ENCODE measurements at places on chromosomes 3 and 15.
A peak's percentile ranks its signal among the peaks of the same experiment; 100 is the strongest.

GRCh38 chr3:60046210-60046609 lies 996.4 kb upstream of the CFAP20DC start:
- DNase-seq, result no peak

DNA sequence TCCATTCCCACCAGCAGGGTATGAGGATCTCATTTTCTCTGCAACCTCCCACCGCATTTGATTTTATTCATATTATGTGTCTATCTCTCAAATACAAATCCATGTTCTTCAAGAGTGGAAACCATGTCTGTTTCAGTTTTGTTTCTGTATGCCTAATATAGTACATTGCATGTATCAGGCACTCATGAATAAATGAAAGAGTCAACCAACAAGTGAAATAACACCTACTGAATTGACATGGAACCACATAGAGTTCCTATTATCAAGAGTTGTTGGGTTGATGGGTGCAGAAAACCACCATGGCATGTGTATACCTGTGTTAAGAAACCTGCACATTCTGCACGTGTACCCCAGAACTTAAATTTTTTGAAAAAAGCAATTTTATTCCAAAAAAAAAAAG lies 466.8 kb downstream of the LPP start:
- DNase-seq, result no peak

DNA sequence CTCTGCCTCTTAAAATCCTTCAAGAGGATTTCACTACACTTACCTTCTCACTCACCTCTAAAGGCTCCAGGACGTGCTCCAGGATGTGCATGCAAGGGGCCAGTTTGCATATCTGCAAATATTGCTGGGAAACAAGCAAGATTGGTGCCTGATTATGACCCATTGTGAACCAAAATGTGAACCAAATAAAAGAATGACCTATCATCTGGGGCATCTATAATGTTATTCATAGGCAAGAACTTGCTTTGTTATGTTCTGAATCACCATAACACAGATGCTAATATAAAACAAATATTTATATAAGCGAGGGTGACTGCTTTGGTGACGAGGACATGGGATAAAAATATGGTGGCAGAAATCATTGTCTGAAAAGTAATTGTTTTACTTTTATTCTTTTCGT lies 5.5 kb downstream of the IL12A start:
- no peak for DNase-seq

DNA sequence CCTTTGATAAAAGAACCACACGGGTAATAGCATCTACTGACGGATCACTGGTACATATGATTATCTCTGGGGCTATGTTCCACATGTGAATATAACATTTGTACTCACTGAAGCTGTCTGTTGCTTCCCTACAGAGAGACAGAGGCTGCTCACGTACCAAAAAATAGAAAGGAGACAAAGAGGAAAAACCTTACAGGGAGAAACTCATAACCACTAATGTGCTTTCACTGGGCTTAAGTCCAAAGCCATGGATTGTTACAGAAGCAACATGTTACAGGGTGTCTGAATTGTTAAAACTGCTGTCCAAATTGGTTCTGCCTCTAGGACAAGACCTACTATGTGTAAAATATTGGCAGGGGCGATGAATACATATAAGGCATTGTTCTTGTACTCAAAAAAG lies 311.9 kb downstream of the FOXP1 start:
- DNase-seq, result no peak

DNA sequence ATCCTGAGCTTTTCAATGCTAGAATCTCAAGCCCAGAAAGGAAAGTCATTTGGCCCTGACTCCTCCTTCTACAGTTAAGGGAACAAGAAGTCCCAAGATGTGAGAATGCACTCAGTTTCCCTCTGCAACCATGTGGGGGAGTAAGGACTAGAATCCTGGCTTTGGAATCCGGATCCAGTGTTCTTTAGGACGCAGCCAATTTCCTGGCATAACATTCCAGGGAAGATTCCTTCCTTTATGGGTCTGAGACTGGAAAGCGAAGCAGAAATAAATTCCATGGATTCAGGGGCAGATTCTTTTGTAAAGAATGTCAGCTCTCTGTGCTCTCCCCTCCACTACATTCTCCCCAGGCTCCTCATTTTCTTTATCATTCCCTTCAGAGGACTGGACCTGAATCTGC lies 151.8 kb upstream of the SOX14 start:
- DNase-seq, result no peak

DNA sequence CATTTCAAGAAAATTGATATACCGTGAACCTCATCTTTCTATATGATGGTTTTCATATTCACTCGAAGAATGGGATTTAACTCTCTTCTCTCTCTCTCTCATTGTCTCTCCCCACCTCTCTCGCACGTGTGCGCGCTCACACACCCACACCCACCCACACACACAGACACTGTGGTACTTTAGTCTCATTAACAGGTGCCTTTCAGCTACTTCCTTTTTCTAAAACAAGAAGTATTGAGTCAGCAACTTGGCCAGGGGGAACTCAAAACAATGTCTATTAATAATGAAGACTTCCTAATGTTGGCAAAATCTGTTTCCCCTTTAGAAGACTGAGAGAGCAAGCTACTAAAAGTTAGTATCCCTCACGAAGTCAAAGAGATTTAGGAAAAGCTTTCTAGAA lies 150.7 kb downstream of the TMCO5A start:
- no peak for DNase-seq

DNA sequence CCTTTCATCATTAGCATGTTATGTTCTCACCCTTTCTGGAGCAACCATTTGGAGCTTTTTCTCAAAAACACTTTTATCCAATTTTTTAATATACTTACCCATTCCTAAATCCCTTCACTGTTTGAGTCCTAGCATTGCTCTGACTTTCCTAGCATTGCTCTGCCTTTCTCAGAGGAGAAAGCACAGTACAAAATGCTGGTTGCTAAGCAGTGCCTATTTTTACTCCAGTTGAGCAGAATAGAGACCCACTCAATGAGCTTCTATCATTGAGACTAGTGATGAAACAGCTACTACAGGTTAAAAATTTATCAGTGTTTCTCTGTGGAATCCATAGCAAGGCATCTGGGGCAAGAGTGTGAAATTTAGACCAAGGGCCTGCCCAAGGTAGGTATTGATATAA lies 21.8 kb upstream of the IL1RAP start:
- DNase-seq, result no peak

- no peak for DNase-seq
These were observed 821.6 kb downstream of the PDCD6IP start for GRCh38 chr3:34619990-34620389.

GRCh38 chr3:82736696-82737277 lies 975.3 kb upstream of the GBE1 start:
- DNase-seq, result no peak

- no peak for DNase-seq
These were observed 34.8 kb upstream of the RAB6B start for GRCh38 chr3:133930341-133930933.

- DNase-seq, result no peak
These were observed 72.3 kb downstream of the NMD3 start for GRCh38 chr3:161293381-161293780.

DNA sequence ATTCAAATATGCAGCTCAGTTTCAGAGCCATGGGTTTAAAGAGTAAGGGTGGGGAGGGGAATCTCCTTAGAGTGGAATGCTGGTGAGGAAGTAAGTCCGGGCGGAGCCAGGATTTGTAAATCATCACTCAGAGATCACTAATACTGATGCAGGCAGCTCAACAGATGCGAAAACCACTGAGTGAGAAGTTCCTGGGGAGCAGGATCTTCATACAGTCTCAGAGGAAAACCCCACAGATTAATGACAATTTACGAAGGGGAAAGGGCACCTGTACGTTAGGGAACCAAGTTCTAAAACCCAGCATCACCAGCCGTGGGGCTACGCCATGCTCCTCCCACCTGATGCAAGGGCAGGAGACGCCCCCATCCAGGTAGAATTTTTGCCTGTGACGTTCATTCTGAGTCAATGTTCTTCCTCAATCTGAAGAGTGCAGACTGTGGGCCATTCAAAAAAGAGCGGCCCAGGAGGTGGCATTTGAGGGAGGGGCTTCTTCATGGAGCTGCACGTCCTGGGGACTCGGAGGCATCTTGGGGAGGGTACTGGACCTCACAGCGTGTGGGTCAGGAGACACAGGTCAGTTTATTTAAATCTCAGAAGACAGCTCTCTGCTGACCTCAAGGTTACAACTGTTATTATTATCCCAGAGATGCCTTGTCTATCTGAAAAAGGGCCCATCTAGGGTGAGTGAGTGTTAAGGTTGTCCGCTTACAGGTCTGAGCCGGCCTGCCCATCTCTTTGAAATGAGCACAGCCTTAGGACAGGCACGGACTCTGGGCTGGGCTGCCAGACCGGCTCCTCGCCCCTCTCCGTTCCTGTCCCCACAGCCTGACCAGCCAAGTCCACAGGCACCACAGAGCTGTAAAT lies 228.0 kb downstream of the XXYLT1 start:
- DNase-seq, result no peak

DNA sequence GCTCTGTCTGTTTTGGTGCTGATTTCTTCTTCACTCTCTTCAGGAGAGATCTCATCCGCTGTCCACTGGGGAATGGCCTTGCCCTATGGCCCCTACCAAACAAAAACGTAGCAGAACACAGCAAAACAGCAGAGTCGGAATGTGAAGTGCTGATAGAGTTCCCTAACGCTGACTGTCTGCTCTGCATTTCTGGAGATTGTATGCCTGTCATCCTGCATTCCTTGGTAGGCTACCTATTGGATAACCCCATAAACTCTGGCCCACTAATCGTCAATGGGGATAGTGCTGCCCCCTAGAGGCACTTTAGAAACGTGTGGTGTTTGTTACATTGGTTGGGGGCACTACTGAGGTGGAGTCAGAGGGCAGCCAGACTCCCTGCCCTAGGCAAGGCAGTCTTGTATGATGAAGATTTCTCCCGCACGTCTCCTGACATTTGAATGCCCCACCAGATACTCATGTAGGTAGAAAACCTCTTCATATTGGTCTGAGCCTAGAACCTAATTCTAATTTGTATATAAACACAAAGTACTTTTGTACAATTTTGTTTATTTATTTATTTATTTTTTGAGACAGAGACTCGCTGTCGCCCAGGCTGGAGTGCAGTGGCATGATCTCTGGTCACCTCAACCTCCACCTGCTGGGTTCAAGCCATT lies 15.6 kb upstream of the MAGEF1 start:
- DNase-seq, result peak; percentile 28

DNA sequence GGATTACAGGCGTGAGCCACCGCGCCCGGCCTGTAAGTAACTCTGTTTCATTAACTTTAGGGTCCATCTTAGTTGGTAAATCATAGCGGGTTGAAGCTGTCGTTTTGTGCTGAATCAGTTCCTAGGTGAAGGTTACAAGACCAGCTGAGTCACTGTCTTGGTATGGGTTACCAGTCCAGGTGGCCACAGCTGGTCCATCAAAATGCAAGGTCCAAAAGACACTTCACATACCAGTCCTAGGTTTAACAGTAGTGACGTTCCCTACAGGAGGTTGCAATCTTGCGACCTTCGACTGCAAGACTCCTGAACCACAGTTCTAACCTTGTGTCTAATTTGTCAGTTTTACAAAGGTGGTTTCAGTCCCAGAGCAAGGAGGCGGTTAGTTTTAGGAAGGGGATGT lies 160.1 kb upstream of the ATP10A start:
- DNase-seq, result no peak

- DNase-seq, result peak; percentile 49
These were observed 37.0 kb downstream of the PARP16 start for GRCh38 chr15:65249641-65250040.

DNA sequence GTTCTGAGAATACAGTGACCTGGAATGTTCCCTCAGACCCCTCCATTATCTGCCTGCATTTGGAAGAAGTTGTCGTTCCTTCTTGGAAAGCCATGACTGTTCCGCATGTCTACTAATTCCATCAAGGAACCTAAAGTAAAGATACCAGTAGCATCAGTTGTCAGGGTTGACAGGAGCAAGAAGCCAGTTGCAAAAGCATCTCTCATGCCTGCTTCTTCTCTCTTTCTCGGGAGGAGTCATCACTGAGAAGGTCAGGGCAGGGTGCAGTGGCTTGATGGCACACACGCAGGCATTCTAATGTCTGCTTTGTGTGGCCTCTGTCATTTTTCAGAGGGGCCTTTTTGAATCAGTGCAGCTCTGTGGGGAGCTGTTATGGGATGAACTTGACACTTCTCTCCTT lies 276.6 kb upstream of the TPM1 start:
- DNase-seq, result no peak

DNA sequence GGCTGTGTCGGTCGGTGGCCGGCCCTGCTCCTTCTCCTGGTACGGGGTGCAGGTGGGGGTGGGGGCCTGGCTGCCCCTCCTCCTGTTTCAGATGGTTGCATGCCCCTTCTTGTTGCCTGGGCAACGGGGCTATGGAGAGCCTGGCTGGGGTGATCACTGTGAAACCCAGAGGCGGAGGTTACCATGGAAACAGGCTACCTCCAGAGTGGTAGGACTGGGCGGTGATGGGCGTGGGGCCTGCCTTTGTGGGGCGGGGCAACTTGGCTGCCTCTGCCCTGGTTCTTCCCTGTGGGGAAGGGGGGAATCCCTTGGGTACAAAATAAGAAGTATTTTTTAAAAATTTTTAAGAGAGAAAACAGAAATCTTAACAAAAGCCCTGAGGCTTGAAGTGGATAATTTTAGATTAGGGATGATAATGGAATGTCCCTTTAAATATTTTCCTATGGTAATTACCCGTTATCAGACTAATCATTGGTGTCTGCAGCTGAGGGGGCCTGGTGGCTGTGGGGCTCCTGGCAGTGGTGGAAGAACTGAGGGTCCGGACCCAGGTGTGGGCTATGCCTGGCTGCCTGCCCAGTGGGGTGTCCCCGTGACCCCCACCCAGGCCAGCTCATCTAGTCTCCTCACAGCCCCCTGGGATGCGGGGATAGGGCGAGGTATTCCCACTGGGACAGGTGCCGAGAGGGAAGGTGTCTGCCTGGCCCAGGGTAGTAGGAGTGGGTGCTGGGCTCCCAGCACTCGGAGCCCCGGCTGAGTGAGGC lies 32.5 kb downstream of the PLXNA1 start:
- DNase-seq, result no peak

GRCh38 chr3:183308751-183309150 lies 55.7 kb downstream of the B3GNT5 start:
- DNase-seq, result no peak

DNA sequence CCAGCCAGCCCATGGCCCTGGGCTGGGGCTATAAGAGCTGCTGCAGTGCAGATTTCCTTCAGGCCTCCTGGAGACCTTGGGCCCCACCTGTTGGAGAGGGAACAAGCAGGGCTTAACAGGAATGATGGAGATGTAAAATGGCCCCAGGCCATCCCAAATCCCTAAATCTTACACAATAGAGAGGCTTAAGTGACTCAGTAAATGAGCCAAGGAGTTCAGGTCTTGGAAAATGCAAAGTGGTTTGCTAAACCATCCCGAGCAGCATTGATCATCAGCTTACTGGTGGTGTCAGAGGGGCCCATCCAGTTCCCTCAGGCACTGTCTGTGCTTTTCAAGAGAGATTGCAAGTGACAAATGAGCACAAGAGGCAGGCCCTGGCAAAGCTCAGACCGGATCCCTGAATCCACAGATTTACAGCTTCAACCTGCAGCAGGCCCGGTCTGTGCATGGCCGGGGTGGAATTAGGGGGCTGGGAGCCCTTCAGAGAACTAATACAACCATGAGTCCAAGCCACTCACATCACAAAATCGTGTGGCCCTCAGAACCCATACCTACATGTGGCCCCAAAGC lies 325.4 kb downstream of the UACA start:
- DNase-seq, result no peak

All from activated T-cell treated with anti-CD3 and anti-CD28 coated beads for 4 hours (primary cell).